Neural crest cell (in vitro differentiated cells): ENCODE measurements at places on chromosomes 1 and 21.

DNA sequence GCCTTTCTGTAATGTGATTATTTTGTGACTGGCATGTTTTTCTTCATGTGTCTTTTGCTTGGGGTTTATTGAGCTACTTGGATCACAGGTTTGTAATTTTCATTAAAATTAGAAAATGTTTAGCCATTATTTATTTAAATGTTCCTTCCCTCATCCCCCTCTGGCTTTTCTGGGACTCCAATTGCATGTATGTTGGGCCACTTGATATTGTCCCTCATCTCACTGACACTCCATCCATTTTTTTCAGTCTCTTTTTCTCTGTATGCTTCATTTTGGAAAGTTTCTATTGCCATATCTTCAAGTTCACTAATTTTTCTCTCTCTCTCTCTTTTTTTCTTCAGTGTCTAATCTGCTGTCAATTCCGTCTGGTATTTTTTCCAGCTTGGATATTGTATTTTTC, 390.1 kb downstream of the PRDM2 start:
- DNase-seq = no peak

GRCh38 chr1:45007311-45007710, 3.8 kb downstream of the HECTD3 start:
- DNase-seq = no peak

DNA sequence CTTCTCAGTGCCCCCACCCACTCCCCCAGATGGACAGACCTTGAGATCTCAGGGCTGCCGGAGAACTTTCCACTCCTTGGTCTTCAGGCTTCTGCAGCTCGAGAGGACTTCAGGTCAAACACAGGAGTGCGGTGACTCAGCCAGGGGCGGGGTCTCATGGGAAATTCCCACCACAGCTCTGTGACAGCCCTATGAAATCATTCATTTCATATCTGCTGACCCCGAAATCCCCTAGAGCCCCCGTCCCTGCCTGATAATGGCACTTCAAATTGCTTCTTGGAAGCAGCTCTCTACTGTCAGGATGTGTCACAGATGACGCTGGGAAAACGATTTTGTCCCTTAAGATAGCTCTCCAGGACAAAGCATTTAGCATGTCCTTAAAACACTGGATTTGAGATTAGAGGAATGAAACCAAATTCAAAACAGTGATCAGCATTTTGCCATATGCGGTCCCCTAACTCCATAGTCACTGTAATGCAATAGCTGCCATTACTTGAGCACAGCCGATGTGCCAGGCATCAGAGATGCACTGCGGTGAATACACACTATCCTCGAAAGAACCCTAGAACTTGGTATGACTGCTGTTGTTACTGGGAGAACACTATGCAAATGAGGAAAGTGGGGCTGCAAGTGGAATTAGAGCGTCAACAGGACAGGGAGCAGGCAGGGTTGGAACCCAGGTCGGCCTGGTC, at the start of gene TNFRSF9:
Gene TNFRSF9, minus strand, starts transcription at position 95 of the 692 bp plus-strand sequence. CDS start 845 bp downstream, outside the sequence.
- DNase-seq = no peak

- DNase-seq = no peak
Observed at GRCh38 chr1:11804666-11805421, 920 bp downstream of the MTHFR start.

- DNase-seq = no peak
Observed at GRCh38 chr1:165633614-165634013, 2.6 kb downstream of the MGST3 start.

DNA sequence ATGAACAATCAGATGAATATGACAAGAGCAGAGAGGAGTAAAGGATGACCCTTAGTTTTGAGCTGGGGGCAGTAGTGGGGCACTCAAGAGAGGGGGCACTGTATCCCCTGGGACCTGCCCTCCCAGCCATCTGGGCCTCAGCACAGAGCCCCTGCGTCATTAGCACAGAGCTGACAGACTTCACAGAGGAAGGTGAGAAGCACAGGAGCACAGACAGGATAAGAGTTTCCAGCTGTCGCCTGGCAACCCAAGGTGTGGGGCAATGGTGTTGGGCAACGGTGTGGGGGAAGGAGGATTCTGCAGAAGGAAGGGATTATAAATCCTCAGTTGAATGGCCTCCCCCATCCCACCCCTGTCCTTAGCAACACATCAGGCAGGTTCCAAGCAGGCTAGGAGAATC, 30.2 kb downstream of the RAB3B start:
- DNase-seq = no peak

GRCh38 chr1:162159515-162159914, 90.0 kb downstream of the NOS1AP start:
- DNase-seq = no peak

GRCh38 chr1:173666646-173667045, 3.0 kb downstream of the ANKRD45 start:
- no peak for DNase-seq

- DNase-seq = no peak
Observed at GRCh38 chr1:227260433-227260832, 57.9 kb downstream of the CDC42BPA start.

DNA sequence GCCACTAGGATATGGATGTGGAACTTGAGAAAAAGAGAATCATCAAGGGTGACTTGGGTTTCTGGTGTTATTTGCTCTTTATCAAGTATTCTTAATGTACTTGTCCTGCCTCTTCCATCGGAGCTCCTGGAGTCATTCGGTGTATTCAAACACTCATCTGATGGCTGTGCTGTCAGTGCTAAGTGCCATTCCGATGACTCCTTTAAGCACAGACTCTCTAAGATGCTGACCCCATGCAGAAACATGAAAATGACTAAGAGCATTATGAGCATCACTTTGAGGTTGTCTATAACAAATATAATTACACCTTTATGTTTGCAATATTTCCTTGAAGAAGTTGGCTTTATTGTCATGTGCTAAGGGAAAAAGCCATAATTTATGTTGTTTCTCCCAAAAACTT, 11.3 kb upstream of the RPL5 start:
- DNase-seq = no peak
